ENCODE measurements at places on chromosomes 12 and 14. TPM values are rescaled to one million over a fixed set of nuclear protein-coding genes. Genes with fewer than 3 reads are reported as not detected.

GRCh38 chr14:94571395-94571794 is 9.8 kb upstream of the SERPINA5 start:
- no peak for DNase-seq

GRCh38 chr12:44397631-44398030 is 478.5 kb downstream of the NELL2 start:
- no peak for DNase-seq

DNA sequence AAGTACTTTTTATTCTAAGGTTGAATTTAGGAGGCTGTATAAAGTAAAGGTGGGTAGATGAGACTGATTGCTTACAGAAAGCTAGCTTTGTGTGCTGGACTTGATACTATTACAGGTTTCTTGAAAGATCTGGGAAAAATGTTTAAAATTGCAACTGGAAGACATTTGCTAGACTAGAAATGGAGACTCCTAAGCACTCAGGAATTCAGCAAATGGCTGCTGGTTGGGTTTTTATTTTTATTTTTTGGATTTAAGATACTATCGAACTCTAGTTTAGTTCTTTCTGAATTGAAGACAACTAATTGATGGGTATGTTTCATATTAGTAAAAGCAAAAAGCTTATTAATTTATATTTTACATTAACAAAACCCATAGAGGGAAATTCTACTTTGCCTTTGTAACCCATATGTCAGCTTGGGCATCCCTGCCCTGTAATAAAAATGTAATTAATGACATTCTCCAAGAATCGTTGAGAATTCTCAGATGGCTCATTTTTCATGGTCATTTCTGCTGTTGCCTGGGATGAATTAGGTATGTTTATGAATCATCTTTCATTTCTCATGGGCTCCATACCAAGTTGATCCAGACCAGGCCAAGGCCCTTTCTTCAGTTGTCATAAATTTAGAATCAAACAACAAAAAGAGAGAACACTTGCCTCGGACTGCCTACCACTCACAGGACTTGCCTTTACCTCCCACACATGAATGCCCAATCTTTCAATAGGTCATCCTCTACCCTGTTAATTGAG is 102.1 kb downstream of the ERGIC2 start:
- DNase-seq: no peak

DNA sequence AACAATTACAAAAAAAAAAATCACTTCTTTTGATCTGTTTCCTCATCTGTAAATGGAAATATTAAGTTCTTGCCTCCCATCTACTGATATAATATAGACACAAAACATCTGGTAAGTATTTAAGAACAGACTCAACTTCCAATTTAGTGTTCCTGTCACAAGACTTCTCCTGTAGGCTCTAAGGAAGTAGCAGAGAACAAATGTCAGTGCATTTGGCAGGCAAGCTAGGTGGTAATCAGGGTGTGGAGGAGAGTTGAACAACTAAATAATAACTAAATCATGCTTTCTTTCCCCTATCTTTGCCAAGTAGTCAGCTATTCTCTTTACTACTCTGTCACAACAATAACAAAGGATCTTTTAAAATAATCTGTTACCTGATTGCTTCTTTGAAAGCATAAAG is 22.1 kb downstream of the BAZ1A start:
- no peak for DNase-seq

DNA sequence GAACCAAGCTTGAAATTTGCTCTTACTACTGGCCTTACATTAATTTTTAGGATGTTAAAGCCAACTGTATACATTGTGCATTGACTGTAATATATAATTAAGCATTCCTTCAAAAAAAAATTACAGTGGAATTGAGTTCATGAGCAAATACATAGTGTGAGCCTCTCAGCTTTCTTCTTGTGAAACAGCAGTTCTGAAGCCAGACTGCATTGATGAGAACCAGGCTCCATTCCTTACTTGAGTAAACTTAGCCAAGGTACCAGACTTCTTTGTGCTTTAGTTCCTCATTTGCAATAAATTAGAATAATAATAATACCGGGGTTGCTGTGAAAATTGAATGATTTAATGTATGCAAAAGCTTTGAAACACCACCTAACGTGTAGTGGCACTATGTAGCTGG is 169.5 kb downstream of the ANO4 start:
- DNase-seq: no peak

DNA sequence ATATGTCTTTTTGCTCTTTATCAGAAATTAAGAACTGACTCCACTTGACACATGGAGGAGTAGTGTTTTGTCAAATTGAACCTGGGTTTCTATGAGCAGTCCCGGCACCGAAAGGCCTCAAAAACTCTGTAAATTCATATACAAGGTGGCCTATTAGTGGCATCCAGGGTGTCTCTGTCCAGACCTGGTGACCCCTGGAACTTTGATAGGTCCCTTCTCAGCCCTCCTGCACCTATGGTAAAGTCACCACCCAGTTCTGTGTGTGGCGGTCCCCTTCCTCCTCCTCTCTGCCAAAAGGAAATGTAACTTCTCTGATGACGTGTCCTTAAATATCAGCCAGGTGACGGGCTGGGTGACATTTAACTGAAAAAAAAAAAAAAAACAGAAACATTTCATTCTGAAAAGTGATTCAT is 204.0 kb upstream of the FOXN3 start:
- no peak for DNase-seq

GRCh38 chr14:91344096-91344495 is 73.5 kb downstream of the CCDC88C start:
- DNase-seq: no peak

- no peak for DNase-seq
Measured at GRCh38 chr14:61074852-61075251, 93.8 kb downstream of the SLC38A6 start.

GRCh38 chr12:88360343-88360742 is 218.2 kb downstream of the TMTC3 start:
- DNase-seq: no peak

- no peak for DNase-seq
Measured at GRCh38 chr14:100019156-100019744, 46.0 kb upstream of the EVL start.

- DNase-seq: no peak
Measured at GRCh38 chr12:112018571-112019237, 5.5 kb downstream of the ERP29 start.

GRCh38 chr12:105396024-105396423 is 65.5 kb downstream of the C12orf75 start:
- DNase-seq: no peak

The COX14 gene
- 243 TPM for total RNA-seq

The IQSEC3 gene
- total RNA-seq: 1.5 TPM

The GZMB gene
- total RNA-seq: 1.3 TPM

The FZD10 gene
- not detected for total RNA-seq

The TMCC3 gene
- 1.5 TPM for total RNA-seq

The TAS2R13 gene
- total RNA-seq: 0.27 TPM
